Lung microvascular endothelial cell (primary cell): ENCODE measurements at places on chromosomes 5 and 9. TPM values are rescaled to one million over a fixed set of nuclear protein-coding genes. Genes with fewer than 3 reads are reported as not detected.

The C1QTNF2 gene
- under 0.01 and 0.20 TPM in 2 replicates for total RNA-seq

The CDX1 gene
- under 0.01 TPM in 1 of 2 replicates, not detected in the other for total RNA-seq

The FER gene
- total RNA-seq = 10.0 and 18.3 TPM in 2 replicates

DNA sequence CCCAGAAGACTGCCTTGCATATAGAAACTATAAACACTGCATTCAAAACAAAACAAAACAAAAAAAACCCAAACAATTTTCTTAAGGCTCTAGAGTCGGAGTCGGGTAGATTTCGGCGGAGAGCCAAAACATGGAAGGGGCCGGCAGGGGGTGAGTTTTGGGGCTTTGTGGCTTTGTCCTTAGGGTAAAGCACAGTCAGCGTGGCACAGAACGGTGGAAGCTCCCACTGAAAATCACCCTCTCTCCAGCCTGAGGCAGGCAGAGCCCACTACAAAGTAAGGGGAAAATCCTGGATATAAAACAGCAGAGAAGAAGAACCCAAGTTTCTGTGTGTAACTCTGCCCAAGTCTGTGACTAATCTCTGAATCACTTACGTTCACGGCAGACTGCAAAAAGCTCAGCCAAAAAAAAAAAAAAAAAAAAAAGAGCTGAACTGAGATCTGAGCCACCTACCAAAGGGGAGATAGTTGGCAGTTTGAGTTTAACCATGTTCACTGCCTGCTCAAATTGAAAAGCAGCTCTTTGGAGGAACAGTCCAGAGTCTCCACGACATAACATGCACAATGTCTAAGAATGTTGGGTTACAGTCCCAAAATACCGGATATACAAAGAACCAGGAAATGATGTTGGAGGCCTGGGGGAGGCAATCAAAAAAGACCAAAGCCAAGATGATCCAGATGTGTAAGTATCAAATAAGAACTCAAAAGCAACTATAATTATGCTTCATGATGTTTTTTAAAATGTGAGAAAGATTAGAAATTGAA, 26.6 kb upstream of the OR2K2 start:
- no peak for DNase-seq

GRCh38 chr9:120442308-120442995, 137.5 kb downstream of the CDK5RAP2 start:
- DNase-seq = no peak

DNA sequence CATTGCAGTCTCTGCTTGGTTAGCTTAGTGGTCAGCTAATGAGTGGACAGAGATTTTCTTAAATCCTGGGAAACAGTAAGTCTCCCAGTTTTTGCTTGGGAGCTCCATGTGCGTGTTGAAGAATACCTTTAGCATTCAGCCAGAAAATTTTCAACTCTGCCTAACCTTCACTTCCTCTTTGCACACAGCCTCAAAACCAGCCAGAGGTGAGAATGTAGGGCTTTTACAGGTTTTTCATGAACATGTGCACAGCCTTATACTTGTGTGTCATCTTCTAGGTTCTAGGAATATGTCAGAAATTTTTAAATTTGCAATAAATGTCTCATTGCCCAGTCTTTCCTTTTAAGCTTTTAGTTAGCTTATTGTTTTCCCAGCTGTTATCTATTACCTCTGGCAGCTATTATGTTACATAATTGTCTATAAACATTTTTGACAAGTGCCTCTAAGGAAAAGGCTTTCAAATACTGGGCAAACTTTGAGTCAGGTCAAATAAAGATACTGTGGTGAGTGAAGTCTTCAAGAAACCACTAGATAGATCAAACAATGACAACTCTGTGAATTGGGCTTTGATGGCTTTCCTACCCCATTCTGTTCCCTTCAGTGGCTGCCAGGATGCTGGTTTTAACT, 12.7 kb downstream of the ADGRV1 start:
- no peak for DNase-seq

DNA sequence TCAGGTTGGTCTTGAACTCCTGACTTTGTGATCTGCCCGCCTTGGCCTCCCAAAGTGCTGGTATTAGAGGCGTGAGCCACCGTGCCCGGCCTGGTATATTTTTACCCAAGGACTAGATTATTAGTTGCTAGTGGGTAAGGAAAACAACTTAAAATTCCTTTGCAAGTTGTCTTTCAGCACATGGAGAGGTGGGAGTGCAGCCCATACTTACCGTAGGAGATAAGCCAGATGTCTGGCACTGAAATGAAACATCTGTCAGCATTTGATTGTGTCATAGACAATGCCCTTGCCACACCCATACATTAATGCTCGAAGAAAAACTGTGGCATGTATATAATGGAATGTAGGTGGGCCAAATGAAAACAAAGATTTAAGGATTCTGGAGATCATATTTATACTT, 36.6 kb upstream of the ANKH start:
- peak; percentile 63 for DNase-seq

- no peak for DNase-seq
Observed at GRCh38 chr9:136193891-136194279, 11.0 kb downstream of the LHX3 start.

DNA sequence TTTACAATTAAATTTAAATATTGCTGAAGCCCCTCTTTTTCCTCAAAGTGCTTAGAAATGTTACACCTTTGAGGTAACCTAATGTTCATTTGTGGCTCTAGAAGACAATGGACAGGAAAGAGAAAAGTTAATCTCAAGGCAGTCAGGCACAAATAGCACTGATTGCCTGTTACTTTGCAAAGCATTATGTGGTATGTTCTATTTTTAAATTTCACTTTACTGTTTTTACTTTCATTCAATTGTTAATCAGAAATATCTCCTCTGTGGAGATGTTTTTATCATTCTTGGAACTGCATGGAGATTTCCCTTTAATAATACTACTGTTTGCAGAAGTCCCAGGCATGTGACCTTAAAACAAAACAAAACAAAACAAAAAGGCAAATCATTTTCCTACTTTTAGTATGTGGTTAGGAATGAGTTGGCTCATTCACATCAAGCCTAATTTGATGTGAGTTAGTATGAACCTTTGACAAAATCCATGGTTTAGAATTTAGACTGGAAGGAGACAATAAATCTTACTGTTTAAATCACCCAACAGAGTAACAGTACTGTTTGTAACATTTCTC, 67.5 kb downstream of the CWC27 start:
- DNase-seq = peak; percentile 70
